ENCODE measurements at places on chromosomes 5 and 9.

DNA sequence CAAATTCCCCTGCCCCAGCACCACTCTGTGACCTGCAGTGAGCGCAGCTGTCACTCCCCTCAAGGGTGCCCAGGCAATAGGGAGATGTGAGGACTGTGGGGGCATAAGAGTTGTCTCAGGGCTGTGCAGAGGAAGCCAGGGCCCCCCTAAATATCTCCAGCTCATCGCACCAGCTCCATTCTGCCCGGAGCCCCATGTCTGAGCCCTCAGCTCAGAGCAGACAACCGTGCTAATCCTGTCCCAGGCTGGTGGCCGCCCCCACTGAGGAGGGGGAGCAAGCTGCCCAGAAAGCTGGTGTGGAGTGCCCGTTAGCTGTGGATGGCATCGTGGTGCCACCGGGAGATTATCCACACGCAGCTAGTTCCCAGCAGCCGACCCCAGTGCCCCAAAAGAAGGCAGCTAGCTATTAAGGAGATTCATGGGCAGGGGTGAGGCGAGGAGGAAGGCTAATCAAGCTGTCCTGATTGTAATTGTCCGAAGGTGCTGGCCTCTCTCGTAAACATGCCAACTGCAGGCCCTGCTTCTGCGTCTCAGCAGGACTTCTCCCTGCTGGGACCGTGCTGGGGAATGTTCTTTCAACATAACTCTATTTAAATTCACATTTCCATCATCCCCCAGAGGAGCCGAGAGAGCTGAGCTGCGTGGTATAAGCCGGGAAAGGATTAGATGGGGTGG, 17.0 kb upstream of the FIBCD1 start:
- no peak for DNase-seq

- no peak for DNase-seq
Observed at GRCh38 chr9:2321523-2322148, 300.0 kb upstream of the VLDLR start.

- no peak for DNase-seq
Observed at GRCh38 chr5:150461231-150461630, 11.7 kb upstream of the RPS14 start.

- DNase-seq = no peak
Observed at GRCh38 chr9:83583151-83584014, 39.6 kb upstream of the IDNK start.

DNA sequence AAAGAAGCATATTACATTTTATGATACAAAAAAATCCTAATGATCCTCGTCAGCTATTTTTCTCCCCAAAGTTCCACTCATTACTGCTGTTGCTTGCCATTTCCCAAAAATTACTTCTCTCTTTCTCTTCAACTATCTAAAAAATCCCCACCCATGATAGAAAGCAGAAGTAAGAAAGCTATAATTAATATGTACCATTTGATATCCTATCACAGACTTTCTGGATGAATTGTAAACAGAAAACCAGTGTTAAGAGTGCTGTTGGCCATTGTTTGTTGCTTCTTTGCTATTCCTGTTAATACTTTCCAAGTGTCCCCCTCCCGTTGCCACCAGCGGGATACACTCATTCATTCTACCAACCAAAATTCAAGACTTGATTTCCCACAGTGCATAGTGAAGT, 136.3 kb upstream of the SMARCA2 start:
- DNase-seq = no peak

GRCh38 chr9:100030548-100030947, 68.3 kb downstream of the ERP44 start:
- no peak for DNase-seq

DNA sequence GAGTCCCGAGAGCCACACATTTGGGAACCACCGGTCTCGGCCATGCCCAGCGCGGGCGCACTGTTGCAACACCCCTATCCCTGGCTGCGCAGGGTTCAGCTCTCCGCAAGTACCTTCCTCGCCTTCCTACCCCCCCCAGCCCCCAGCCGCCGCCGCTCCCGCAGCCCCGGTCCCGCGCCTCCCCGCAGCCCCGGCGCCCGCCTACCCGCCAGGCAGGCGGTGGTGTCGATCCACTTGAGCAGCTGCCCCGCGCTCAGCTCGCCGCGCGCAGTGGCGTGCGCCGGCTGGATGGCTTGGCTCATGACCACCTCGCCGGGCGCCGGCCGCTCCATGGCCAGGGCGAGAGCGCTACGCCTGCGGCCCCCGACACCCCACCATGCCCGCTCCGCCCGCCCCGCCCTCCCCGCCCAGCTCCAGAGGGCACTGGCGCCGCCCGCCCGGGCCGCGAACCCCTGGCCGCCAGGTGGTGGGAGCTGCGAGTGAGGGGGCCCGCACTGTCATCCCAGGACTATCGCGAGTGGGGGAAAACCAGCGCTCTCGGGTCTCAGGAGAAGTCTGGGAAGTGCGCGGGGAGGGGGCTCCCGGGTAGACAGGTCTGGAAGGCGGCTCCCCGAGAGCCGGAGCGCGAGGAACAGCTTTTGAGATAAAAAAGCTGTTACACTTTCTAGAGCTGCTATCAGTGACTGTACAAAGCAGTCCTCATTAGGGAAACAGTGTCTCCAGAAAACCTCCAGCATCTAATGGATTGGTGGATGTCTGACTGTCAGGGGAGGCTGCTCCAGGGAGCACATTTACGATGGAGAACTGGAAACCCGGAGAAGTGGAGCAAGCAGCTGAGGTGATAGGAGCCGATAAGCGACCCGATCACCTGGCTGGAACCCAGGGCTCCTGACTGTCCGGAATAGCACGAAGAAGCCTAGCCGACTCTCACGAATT, at the start of gene ACOT12:
Gene ACOT12 (minus strand): TSS at position 352 of the 936 bp plus-strand sequence. CDS start 20 bp downstream, at position 332.
- DNase-seq = peak; percentile 39

GRCh38 chr5:81609810-81610375, 141.0 kb downstream of the SSBP2 start:
- no peak for DNase-seq

- DNase-seq = no peak
Observed at GRCh38 chr5:73858776-73859175, 232.8 kb downstream of the ARHGEF28 start.

- DNase-seq = no peak
Observed at GRCh38 chr5:137470111-137470920, 28.8 kb downstream of the SPOCK1 start.

DNA sequence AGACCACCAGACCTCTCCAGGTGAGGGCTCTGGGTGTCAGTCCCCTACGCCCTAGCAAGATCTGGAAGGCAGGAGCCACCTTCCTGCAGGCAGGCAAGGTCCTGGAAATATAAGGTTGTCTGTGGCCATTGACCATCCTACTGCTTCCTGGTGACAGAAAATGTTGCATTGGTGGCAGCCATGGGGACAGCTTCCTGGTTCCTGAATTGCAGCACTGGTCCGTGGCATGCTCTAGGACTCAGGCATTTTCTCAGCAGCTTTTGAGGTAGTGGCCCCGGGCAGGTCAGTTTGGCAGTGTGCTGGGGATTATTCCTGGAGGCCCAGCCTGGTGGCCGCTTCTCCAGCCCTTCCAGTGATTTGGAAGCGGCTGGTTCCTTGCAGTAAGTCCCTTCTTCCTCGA, 36.6 kb upstream of the KCNMB1 start:
- DNase-seq = no peak

Data from Right ventricle myocardium superior (tissue), 1 donor.